Natural killer cell treated with Interleukin-12 subunit alpha and Interleukin-12 subunit beta and Interleukin-15 and Interleukin-18, amount 100 ng/mL, for 72 hours (primary cell): ENCODE measurements at places on chromosomes 3 and 15. TPM values are rescaled to one million over a fixed set of nuclear protein-coding genes. Genes with fewer than 3 reads are reported as not detected.
A peak's percentile ranks its signal among the peaks of the same experiment; 100 is the strongest.

PAQR5 gene
- total RNA-seq = not detected

OSTN gene
- not detected for total RNA-seq

GOLGA6B gene
- total RNA-seq = not detected

RHOV gene
- not detected for total RNA-seq

RPP14 gene
- total RNA-seq = 34.0 TPM

C3orf80 gene
- total RNA-seq = not detected

PLA1A gene
- not detected for total RNA-seq

TRPC1 gene
- 0.29 TPM for total RNA-seq

ARL6 gene
- 4.9 TPM for total RNA-seq

TMC3 gene
- total RNA-seq = not detected

ERICH6 gene
- 0.33 TPM for total RNA-seq

SSR3 gene
- total RNA-seq = 119 TPM

- no peak for DNase-seq
Measured at GRCh38 chr15:61659566-61660190, 400.6 kb downstream of the VPS13C start.

GRCh38 chr3:29731050-29731449, 450.2 kb downstream of the RBMS3 start:
- no peak for DNase-seq

DNA sequence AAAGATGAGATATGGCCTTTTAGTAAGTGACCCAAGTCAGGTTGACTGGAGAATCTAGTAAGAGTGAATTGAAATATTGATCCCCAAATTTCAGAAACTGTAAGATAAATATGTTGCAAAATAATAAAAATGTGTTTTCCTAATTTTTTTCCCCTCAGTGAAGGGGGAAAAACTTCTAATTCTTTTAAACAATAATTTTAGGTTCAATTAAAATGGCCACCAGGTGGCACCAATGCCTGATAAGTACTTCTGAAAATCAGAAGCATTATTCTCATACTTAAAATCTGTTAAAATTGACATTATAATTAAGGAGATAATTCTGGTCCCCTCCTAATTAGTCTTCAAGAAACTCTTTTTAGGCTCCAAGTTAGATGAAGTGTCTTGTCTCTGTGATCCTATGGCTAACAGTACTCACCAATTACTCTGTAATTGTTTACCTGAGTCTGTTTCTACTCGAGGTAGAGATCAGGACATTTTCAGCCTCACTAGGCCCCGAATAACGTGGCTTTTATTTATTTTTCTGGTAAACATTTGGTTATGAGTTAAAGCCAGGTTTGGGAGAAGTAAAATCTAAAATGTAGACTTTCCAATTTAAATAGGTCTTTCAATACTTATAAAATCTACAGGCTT, 52.6 kb downstream of the NMD3 start:
- DNase-seq = no peak

DNA sequence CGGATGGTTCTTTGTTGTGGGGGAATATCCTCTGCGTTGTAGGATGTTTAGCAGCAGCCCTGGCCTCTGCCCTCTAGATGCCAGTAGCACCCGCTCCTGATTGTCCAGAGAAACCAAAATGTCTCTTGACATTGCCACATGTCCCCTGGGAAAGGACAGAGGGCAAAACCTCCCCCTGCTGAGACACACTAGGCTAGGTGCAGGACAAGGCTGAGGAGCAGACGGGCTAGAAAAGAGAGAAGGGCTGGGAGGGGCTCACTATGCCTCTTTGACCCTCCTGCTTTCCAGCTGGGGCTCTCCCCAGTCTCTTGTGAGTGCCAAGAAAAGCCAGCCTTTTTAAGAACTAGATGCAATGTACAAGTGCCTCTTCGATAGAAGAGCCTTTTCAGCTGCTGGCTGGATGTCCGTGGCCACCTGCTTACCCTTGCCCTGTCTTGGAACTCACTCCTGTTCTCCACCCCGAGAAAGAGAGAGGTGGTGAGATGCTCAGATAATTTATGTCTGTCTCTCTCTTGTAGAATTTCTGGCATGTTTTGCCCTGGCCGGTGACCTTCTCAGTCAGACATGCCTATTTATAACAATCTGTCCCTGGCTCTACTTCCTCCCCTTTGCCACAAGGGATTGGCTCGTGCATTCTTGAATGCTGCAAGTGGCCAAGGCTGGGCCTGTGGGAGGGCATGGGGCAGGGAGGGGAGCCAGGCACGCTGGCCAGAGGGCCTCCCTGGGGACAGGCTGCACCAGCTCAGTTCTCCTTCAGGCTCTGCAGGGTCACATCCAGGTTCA, 142.6 kb downstream of the RPLP1 start:
- no peak for DNase-seq

GRCh38 chr3:154522036-154522602, 92.1 kb upstream of the GPR149 start:
- DNase-seq = no peak

- no peak for DNase-seq
Measured at GRCh38 chr3:39541917-39542329, 74.4 kb downstream of the MOBP start.

DNA sequence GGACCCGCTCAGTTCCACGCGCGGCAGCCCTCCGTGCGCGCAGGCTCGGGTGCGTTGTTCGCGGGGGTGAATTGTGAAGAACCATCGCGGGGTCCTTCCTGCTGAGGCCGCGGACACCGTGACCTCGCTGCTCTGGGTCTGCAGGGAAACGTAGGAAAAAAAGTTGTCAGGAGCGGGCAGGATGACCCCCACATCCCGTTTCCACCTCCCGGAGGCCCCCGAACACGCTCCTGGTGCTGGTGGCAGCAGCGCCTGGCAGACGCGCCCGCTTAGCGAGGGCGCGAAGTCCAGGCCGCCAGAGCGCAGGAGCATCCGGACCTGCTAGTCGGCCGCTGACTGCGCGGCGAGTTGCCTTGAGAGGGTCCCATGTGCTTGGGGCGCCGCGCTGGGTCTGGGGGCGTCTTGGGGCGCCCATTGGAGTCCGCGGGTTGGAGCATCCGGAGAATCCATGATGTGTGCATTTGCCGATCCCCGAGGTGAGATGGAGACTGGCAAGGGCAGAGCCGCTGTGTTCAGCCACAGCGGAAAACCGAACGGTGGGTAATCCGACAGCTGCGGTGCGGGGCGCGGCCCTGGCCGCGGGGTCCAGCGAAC, 520 bp downstream of the GREM1 start:
- no peak for DNase-seq

DNA sequence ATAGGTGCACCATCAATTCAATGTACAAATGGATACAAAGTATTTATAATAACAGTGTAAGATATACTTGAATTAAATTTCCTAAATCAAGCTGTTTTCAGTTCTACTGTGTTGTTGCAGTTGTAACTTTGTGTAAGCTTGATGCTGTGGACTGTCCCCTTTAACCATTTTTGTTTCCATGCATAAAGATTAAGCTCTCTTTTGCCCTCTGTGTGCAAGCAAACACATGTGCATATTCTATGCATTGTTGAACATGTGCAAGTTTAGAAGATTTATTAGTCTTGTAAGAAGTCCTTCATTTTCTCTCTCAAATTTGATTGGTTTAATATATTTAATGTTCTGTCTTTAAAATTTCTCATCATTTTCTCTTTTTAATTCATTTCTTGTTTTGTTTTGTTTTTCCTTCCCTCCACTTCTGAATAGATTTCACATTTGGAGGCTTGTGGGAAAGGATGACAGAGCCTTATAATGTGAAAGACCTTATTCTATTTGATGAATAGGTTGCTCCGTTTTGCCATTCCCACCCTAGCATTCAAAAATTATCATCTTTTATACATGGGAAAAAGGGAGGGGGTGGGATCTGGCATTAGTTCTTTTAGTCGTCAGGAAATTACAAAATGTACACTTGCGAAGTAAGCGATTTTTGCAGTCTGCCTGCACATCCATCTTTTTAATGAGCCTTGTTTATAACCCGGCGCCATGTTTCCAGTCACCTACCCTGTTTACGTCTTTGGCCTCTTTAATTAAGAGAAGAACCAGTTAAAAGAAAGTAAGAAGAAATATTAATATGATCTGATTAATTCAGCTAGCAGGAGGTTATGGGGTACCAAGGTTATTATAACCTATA, 961.5 kb upstream of the NR2F2 start:
- no peak for DNase-seq

GRCh38 chr3:132236701-132237651, 80.2 kb upstream of the ACP3 start:
- no peak for DNase-seq

- no peak for DNase-seq
Measured at GRCh38 chr15:41291065-41291631, 41.2 kb downstream of the OIP5 start.

GRCh38 chr15:44296625-44297524, 8.4 kb downstream of the GOLM2 start:
- DNase-seq = no peak

GRCh38 chr3:67384016-67384415, 270.4 kb downstream of the SUCLG2 start:
- DNase-seq = no peak

DNA sequence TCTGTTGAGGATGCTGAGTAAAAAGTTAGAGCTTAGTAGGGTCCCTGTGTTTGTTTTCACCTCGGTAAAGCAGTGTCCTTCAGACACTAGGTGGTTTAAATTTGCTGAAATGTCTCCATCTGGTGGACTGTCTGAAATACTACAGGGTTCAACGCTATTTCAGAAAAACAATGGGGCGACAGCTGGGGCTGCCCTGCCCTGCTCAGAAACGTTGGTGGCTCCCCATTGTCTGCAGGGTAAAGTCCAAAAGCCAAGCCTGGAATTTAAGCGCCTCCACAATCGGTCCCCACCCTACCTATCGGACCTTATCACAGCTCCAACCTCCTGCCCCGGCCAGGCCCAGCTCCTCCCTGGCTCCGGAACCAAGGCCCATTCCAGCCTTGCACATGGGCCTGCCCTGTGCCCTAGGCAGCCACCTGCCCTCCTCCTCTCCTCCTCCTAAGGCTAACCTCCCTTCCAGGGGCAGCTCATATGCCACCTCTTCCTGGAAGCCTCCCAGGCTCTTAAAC, 4.3 kb upstream of the TSEN2 start:
- no peak for DNase-seq

DNA sequence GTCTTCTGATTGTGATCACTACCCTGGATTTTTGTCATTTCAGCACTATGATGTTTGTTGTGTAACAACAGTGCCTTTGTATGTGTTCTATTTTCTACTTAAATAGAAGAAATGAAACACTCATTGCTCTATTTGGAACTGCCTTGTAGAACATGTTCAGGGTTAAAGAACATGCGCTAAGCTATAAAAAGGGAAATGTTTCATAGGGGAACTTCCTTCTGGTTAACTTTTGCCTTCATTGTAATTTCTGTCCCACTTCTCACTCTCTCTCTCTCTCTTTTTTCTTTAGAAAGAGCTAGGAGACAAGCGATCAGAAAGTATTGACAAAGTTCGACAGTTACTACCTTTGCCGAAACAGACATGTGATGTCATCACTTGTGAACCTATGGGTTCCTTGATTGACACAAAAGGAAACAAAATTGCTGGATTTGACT, at the start of gene P2RY12:
Gene P2RY12, minus strand, starts transcription at position 13 of the 434 bp plus-strand sequence. CDS start 45,908 bp downstream, outside the sequence.
- DNase-seq = no peak

DNA sequence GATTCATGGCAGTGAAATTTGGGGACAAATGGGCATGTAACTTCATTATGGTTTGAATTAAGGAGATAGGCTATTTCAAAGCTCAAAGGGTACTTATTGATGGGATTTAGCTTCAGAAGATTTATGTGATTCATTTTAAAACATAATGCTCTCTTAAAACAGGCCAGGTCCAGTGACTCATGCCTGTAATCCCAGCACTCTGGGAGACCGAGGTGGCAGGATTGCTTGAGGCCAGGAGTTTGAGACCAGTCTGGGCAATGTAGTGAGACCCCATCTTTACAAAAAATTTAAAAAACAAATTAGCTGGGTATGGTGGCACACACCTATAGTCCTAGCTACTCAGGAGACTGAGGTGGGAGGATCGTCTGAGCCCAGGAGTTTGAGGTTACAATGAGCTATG, 11.5 kb downstream of the THAP10 start:
- DNase-seq = no peak

DNA sequence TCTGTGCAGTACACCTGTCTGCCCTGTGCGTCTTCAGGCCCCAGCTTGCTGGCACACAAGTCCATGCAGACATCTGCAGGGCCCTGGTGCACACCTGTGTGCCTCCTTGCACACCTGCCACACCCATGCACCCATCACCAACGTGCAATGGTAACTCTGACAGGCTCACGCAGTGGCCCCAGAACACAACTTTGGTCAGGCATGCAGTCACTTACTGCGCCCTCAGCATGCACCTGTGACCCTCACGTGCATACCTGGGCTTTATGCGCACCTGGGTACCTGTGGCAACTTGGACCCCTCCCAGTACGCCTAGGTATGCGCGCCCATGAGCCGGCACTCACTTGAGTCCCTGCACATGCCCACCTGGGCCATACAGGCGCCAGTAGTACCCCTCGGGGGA, 1.7 kb downstream of the PLXND1 start:
- DNase-seq = no peak

GRCh38 chr3:63912768-63913588, 795 bp upstream of the SCAANT1 start:
- DNase-seq = peak; percentile 65

- DNase-seq = no peak
Measured at GRCh38 chr3:113968986-113969385, 21.2 kb downstream of the ZDHHC23 start.

DNA sequence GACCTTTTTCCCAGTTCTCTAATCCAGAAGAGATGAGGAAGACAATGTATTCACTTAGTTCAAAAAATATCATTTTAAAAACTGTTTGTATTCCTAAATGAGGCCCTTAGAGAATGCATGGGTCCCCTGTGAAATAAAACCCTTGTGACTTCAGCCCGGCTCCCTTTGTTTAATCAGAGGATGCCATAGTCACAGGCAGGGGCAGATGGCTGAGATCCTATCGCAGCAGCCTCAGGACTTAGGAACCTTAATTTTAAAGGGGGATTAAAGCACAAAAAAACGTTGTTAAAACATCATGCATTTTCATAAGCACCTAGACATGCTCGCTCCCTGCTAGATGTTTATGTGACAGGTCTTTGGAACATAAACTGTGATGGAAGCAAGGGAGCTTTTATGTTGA, 176.6 kb downstream of the IL20RB start:
- no peak for DNase-seq

GRCh38 chr3:112786002-112786590, 60.6 kb downstream of the CD200R1L start:
- no peak for DNase-seq

DNA sequence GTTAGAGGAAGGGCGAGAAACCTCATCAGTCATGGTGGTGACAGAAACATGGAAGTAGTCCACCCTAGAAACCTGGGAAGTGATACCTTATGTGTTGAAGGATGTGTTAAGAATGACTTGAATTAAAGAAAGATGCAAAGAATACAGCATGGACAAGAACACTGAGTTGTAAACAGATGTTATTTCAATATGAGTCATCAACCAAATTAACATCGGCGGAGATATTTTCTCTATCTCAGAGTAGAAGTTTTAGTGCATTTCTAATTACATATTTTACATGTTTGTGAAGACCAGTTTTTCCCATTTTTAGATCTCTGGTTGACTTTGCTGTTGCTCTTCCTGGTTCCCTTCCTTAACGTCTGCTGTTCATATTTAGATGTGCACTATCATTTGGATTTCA, 268.8 kb upstream of the TBL1XR1 start:
- no peak for DNase-seq
